ENCODE measurements at places on chromosomes 3 and 15.

- no peak for DNase-seq
Observed at GRCh38 chr3:18179521-18179920, 245.6 kb downstream of the SATB1 start.

DNA sequence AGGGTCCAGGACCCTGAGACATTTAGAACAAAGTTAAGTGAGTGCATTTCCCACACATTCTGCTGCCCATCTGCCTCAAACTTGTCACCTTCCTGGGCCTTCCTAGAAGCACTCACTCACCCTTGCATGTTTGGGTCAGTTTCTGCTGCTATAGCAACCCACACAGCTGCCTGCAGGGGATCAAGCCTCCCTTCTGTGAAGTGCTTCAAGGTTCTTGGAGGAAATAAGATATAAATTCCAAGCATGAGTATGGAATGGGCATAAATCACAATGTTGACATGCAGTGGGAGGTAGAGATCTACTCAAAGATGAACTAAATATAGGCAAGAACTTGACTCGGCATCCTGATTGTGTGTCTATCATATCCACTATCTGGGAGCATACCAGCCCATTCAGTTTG lies 140.4 kb downstream of the SLC9A9 start:
- no peak for DNase-seq

- no peak for DNase-seq
Observed at GRCh38 chr15:68106656-68107055, 52.5 kb downstream of the PIAS1 start.

DNA sequence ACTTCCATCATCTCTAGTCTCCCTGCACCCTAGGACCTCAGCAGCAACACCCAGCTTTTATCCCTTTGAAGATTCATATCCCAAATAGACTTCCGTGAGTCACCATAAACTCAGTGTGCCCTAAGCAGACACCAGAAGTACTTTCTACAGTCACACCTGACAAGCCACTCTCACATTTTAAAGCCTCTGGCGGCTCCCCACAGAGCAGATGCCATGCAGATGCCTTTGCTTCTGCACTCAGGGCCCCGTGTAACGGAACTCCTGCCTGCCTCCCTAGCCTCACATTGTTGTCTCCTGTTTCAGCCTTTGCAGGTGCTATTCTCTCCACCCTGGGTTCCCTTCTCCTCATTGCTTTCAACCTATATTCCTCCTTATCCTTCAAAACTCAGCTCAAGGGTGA lies 155.5 kb upstream of the SLC24A5 start:
- no peak for DNase-seq

DNA sequence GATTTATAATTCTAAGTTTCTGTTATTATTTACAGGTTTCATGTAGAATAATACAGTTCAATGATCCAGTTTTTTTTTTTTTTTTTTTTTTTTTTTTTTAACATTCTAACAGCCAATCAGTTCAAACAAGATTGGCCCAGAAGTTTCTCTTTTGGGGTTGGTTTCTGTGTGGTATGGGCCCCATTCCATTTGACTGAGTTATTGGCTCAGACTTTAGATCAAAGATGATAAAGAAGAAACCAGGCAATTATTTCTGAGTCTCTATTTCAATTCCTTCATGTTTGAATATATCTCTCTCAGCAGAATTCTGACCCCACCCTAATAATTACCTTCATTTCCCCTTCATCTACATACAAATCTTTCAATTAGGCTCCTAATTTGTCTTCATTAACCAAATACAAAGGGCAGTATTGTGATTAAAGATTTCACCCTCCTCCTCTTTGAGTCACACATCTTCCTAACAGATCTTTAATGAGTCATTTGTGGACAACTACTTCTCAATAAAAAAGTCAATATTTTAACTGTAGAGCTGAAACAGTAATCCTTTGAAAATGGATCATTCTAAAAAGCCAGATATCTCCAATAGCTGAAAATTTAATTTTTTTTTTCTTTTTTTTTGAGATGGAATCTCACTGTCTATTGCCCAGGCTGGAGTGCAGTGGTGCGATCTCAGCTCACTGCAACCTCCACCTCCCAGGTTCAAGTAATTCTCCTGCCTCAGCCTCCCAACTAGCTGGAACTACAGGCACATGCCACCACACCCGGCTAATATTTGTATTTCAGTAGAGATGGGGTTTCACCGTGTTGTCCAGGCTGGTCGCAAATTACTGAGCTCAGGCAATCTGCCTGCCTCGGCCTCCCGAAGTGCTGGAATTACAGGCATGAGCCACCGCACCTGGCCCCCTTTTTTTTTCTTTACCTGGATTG lies 878.8 kb downstream of the NAALADL2 start:
- DNase-seq: no peak

GRCh38 chr3:152197451-152197850 lies 71.3 kb upstream of the MBNL1 start:
- no peak for DNase-seq

GRCh38 chr3:60579734-60580133 lies 671.5 kb downstream of the FHIT start:
- no peak for DNase-seq

DNA sequence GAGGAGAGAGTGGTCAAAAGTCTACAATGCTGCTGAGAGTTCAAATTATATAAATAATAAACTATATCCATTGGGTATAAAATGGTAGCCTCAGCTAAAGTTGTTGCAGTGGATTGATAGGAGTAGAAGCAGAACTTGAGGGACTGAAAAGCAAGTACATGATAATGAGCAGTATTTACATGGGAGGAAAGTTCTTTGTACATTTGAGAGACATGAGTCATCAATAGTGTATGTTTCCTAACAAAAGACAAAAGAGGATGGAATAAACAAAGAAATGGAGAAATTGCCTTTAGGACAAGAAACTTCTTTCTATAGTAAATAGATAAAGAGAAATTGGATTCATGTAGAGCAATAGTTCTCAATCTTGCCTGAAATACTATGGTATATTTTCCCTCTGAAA lies 110.0 kb upstream of the PLSCR5 start:
- no peak for DNase-seq

DNA sequence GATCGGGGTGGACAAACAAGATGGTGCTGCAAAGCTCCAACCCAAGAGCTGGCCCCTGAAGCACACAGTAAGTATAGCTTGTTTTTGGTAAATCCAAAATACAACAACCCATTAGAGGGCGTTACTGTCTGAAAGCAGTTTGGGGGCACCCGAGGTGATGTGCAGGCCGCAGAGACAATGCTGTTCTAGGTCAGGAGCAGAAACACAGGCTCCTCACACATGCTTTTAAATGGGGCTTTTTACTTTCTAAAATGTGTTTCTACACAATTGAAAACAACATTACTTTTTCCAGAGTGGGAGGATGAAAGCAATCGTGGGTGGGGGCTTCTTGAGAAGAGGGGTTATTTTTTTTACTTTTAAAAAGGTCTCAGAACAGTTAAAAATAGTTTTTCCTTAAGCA lies 1029.3 kb upstream of the CFAP20DC start:
- no peak for DNase-seq

Measured in SW 1271 (cell line).